ENCODE measurements at places on chromosomes 6 and 20.

GRCh38 chr6:148217921-148218320 lies 124.7 kb upstream of the SASH1 start:
- no peak for DNase-seq

GRCh38 chr6:158213925-158214674 lies 46.0 kb downstream of the GTF2H5 start:
- peak; percentile 82 for DNase-seq

DNA sequence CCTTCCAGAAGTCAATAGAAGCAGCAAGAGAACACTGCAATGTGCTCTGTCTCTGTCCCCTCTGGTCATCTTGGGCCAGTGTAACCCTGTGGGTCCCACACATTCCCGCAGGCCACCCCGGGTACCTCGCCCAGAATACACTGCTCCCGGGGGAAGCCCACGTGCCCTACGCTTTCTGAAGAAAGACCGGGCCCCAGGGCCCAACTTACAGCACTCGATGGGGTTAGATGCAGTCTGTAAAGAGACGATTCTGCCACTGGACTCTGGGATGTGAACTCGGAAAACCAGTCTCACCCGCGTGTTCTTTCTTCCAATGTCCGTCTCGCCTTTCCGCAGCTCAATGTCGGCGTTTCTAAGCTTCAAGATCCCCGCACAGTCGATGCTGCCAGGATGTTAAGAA lies 68.7 kb downstream of the NFATC2 start:
- DNase-seq = no peak

- no peak for DNase-seq
Observed at GRCh38 chr6:3746696-3747095, 4.8 kb downstream of the PXDC1 start.

- no peak for DNase-seq
Observed at GRCh38 chr6:42095776-42096541, 45.6 kb downstream of the TAF8 start.

- no peak for DNase-seq
Observed at GRCh38 chr6:89357390-89357789, 4.9 kb upstream of the UBE2J1 start.

GRCh38 chr6:100549406-100550167 lies 84.9 kb upstream of the SIM1 start:
- DNase-seq = peak; percentile 88

DNA sequence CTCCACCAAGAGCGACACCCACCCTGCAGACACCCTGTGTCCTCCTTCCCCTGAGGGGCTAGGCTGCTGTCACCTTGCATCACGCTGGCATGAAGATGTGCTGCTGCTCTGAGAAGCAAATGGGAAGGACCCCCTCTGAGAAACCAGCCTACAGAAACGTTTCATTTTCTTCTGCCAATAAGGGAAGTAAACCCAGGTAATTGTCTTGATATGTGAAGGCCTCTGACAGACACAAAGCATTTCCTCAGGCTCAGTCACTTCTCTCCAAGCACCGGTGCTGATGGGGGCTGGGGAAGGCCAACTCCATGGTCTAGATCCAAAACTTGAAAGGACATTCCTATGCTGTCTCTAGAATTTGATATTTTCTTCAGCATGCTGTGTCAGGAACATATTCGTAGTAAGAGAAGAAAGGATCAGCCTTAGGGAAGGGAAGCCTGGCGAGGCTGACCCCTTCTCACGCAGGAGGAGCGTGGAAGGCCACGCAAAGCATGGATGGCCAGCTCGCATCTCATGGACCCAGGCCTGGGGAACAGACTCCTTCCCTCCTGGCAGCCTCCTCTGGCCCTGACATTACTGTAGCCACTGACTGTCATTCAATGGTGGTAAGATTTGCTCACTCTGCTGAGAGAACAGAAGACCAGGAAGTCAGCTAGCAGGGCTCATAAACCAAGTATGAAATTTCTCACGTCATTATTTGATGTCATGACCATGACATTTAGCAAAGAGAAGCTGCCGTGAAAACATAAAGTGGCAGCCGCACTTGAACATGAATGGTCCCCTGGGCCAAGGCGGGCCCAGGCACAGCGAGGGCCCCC lies 20.4 kb downstream of the ACSS1 start:
- DNase-seq = no peak

DNA sequence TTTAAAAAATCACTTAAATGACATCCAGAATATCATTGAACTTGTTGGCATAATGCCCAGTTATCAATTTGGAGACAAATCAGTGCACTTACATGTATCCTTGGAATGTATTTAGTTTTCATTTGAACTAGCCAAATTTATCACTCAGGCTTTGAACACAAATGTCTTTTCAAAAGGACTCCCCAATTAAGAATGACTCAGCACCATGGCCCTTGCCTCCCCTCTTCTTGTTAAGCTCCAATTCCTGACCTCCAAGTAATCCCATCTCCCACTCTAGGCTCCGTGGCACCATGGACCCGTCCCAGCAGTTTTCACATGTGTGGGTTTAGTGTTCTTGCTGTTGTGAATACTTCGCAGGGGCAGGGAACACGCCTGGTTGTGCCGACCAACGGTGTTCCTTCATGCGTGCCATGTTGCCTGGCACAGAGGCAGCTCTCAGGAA lies 2.7 kb downstream of the AKAP12 start:
- no peak for DNase-seq

DNA sequence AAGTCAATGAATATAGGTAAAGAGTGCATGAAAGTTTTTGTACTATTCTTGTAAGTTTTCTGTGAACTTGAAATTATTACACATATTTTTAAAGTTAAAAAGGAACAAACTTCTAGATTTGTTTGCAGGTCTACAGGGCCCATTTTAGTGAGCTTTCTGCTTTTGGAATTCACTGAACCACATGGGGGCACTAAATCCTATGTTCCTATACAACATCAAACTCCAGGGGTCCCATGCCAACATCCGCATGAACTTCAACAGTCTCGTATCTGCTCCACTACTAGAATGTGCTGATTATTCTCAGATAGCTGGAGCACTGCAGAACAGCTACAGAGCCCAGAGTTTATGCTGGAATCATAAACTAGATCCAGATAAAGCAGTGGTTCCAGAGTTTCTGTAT lies 347.9 kb upstream of the SPTLC3 start:
- no peak for DNase-seq

DNA sequence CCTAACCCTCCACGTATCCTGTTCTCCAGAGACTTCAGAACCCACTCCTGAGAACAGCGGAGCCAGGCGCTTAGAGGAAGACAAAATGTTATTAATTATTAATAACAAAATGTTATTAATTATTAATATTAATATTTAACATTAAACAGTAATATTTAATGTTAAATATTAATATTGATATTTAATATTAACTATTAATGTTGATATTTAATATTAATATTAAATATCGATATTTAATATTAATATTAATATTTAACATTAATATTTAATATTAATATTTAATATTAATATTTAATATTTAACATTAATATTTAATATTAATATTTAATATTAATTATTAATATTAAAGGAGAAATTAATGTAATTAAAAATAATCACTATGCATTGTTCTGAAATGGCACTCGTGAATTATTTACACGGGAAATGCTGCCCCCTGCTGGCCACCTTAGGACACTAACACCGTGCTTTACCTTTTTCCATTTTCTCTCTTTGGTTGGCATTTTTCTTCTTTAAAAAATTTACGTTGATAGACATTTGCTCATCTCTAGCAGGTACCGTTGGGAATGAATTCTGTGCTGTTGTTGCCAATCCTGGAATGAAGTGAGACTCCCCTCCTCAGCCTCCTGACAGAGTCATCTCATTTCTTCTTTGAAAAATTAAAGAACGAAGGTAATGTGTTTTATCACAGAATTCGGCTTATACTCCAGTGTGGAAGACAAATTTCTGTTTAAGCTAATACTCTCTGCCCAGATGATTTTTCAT lies 7.5 kb upstream of the GGTLC1 start:
- peak; percentile 15 for DNase-seq

DNA sequence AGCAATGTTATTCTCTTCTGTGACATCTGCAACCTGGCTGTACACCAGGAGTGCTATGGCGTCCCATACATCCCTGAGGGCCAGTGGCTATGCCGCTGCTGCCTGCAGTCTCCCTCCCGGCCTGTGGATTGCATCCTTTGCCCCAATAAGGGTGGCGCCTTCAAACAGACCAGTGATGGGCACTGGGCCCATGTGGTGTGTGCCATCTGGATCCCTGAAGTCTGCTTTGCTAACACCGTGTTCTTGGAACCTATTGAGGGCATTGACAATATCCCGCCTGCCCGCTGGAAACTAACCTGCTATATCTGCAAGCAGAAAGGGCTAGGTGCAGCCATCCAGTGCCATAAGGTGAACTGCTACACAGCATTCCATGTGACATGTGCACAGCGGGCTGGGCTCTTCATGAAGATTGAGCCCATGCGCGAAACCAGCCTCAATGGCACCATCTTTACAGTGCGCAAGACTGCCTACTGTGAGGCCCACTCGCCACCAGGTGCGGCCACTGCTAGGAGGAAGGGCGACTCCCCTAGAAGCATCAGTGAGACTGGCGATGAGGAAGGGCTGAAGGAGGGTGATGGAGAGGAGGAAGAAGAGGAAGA lies 4.6 kb downstream of the BRPF3 start:
- DNase-seq = no peak

DNA sequence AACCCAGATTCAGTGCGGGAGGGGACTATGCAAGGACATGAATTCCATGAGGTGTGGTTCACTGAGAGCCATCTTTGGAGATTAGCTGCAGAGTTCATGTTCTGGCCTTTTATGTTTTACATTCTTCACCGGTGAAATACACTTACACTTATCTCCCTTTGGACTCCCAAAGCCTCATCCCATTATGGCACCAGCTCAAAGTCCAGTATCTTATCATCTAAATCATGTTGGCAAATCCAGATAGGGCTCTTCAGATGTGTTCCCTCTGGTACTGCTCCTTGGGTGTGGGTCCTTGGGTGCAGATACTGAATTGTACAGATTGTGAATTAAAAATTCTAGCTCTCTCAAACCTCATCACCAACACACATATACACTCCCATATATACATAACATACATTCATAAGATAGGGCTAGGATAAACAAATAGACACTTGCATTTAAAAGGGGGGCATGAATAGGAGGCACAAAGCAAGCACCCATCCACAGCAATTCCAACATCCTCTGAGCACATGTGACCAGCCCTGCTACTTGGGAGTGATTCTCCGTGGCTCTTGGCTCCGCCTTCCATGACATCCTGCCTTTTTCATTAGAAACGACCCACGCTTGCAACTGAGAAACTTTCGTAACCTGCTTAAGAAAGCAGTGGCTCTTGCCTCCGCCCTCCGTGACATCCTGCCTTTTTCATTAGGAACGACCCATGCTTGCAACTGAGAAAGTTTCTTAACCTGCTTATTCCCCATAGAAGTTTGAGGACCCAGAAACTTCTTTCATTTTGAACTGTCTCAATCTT lies 53.6 kb upstream of the LRRC1 start:
- DNase-seq = peak; percentile 90

DNA sequence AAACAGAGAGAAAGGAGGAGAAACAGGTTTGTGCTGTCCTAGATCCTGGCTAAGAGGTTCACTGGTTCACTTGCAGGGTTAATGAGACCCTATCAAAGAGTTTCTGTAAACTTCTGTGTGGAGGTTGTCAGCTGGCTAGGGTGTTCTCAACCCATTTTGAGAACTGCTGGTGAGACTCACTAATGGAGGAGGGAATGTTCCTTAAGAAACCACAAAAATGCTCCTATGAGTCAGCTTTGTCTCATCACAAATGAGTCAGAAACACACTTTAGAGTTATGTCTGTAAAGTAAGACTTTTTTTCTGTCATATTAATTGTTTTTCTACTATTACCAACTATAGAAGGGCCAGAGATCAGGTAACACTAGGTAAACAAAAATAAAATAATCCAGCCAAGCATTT lies 884.4 kb downstream of the PHF3 start:
- DNase-seq = peak; percentile 98

- DNase-seq = no peak
Observed at GRCh38 chr6:147970970-147971369, 371.7 kb upstream of the SASH1 start.

- DNase-seq = no peak
Observed at GRCh38 chr6:167819576-167819975, 7.1 kb upstream of the AFDN start.

- no peak for DNase-seq
Observed at GRCh38 chr6:3385660-3386151, 71.1 kb downstream of the SLC22A23 start.

DNA sequence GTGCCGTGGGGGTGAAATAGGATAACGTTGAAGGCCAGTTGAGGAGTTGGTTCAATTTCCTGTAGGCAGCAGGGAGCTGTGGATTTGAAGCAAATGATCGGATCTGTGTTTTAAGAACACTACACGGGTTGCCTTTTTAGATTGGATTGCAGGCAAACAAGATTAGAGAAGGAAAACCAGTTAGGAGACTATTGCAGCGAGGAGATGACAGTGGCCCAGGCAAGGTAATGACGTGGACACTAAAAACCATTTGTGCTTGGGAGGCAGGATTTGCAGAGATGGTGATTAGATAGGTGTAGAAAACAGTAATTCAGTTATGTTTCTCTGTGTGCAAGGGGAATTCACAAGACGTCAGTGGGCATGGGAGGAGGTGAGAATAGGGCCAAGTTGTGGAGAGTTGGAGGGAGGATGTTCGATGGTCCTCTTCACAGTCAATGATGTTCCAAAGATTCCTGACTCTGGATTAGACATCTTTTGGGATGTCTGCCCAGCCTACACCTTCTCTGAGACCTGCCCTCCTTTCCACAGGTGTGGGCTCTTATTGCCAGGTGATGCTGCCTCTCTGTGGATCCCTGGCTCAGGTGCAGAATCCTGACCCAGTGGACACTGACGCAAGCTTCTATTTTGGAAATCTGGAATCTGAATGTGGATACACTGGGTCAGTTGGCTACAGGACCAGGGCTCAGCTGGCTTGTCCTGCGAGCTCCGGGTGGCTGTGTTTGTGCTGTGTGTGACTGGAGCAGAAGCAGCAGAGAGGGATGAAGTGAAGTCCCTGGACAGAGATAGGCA lies 54.2 kb downstream of the TFAP2C start:
- DNase-seq = no peak

DNA sequence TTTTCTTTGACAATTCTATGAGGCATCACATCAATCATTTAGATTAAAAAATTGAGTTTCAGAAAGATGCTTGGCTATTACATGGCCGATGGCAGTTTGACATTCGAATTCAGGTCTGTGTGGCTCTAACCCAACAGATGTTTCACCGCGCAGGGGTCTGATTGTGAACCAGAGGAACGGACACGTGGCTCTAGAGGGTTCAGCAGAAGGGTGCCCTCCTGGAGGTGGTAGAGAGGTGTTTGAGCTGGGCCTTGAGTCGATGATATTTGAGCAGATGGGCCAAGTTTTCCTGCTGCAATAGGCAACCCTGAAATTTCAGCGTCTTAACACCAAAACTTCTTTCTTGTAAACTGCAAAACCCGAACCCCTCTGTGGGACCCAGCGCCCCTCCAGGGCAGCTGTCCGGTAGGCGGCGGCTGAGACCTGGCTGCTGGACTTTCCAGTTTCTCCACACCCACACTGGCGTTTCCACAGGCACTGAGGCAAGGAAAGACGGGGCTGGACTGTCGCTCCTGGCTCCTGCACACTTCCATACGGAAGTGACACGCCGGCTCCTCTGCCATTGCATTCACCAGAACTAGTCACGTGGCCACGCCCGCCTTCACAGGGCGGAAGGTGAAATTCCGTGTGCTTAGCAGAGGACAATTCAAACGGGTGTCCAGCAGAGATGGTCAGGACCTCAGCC lies 11.3 kb upstream of the AFDN start:
- DNase-seq = no peak
